ENCODE measurements at places on chromosomes 6 and 20.

DNA sequence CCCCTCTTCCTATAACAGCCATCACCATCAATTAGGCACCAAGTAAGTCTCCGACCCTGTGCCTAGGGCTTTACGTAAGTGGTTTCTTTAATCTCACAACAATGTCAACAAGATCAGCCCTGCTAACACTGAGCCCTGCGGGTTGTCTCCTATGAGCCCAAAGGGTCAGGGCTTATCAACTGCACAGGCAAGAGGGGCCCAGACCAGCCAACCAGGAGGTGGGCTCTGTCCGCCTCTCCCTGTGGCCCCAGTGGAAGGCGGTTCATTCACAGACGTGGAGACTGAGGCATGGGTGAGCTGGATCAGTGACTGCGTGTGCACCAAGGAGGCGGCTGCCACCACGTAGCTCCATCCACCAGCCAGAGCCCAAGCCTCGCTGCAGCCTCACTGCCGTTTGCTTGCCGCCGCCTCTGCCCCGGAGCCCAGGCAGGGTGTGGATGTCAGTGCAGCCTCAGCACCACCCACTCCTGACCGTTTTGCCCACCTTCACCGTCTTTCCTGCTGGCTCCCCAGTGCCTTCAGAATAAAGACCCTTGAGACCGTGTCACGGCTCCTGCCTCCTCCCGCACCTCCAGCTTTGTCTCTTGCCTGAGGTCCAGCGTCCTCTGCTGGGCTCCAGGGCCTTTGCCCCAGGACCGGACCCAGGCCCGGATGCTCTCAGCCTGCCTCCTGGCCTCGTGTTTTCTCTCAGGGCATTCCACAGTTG, 78.7 kb downstream of the DLL1 start:
- DNase-seq, result no peak

- no peak for DNase-seq
Measured at GRCh38 chr20:15362849-15363248, 1025.4 kb upstream of the FLRT3 start.

DNA sequence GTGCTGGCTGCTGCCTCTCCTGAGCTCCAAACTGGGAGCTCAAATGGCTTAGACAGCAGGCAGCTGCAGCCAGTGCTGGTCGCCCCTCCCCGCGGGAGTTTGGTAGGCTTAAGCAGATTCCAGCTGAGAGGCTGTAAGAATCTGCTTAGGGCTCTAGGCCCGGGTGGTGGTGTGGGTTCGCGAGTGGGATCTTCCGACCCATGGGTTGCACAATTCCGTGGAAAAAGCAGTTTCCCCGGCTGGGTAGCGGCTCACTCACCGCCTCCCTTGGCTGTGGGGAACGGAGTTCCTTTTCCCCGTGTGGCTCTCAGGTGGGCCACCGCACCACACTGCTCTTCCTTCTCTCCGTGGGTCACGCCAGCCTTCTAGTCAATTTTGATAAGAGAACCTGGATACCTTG, 232.5 kb downstream of the PKHD1 start:
- no peak for DNase-seq

- no peak for DNase-seq
Measured at GRCh38 chr20:41005361-41005729, 23.3 kb upstream of the TOP1 start.

DNA sequence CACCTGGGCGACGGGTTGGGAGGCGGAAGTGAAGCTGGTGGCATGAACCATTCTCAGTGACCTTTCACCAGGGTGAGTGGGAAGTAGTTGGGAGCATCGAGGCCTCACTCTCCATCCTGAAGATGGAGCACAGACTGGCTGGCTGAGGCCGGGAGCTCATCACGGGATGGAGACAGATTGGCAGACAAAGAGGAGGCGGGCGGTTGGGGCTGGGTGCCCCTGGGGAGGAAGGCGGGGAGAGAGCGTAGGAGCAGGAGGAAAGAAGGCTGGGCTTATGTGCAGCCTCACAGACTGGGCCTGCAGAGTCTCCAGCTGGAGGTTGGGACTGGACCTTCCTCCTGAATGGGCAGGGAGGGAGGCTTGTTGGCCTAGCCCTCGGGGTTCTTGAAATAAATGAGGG, 44.2 kb upstream of the SCRT2 start:
- no peak for DNase-seq

DNA sequence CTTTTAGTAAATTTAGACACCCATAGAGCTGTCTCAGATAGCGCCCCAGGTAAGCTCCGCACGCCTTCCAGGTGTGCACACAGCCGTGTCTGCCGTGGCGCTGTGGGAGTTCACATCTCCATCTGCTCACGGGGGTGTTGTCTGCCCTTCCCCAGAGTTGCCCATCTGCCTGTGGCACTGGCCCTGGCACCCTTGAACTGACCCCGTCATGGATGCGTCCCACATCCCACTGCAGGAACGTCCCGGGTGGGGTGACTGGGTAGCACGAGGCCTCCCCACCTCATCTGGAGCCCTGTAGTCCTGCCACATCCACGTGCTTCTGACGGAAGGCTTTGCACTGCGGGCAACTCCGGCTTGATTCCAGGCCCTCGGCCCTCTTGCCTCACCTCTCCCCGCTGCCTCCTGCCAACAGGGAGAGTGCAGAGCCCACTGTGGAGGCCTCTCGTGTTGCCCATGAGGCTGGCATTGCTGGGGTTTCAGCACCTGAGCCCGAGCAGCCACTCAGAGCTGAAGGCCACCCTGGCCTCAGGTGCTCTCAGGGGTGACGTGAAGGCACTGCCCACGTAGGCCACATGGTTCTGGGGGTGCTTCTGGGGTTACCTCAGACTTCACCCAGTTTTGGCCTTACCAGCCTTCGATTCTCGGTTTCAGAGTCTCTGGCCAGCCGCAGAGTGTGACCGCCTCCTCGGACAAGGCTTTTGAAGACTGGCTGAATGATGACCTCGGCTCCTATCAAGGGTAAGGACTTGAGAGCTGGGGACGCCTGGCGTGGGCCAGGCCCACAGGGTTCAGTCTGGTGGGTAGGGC, 5.1 kb downstream of the ARFGAP1 start:
- DNase-seq, result no peak
